Brain pericyte (primary cell): ENCODE measurements at places on chromosomes 12 and 14.

DNA sequence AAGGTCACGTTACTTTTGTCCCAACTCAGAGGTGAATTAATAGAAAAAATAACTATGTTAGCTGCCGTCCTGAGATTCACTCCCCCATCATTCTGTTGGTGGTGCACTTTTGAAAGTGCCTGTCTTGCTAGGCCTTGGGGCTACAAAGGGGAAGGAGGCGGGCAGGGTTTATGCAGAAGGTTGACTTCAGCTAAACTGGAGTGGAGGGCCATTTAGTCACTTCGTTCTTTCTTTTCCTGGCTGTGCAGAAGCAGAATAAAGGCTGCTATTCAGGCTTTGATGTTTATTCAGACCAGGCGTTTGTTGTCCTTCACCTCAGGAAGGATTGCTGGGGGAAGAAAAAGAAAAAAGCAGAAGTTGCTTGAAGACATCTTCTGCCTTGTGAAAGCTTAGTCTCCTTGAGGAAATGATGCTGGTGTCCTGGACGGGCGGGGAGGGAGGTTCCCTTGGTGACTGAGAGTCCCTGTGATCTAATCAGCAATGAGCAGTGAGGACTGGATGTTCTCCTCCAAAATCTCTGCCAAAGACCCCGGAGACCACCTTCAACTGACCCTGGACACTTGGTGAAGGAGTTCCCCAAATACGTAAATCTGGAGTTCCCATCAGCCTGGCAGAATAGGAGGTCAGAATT lies 4.0 kb downstream of the GLT1D1 start:
- no peak for DNase-seq

DNA sequence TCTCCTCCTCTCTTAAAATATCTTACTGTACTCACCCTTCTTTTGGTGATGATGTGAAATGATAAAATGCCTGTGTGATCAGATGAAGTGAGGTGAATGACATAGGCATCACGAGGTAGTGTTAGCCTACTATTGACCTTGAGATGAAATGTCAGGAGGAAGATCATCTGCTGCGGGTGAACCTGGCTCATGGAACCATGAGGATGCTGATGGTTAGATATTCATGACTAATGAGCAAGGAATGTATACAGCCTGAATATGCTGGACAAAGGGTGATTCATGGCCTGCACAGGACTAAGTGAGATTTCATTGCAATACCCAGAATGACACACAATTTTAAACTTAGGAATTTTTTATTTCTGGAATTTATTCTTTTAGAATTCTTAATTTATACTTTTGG lies 89.6 kb downstream of the DAAM1 start:
- peak; percentile 22 for DNase-seq

GRCh38 chr14:100092832-100093231 lies 27.6 kb downstream of the EVL start:
- no peak for DNase-seq

DNA sequence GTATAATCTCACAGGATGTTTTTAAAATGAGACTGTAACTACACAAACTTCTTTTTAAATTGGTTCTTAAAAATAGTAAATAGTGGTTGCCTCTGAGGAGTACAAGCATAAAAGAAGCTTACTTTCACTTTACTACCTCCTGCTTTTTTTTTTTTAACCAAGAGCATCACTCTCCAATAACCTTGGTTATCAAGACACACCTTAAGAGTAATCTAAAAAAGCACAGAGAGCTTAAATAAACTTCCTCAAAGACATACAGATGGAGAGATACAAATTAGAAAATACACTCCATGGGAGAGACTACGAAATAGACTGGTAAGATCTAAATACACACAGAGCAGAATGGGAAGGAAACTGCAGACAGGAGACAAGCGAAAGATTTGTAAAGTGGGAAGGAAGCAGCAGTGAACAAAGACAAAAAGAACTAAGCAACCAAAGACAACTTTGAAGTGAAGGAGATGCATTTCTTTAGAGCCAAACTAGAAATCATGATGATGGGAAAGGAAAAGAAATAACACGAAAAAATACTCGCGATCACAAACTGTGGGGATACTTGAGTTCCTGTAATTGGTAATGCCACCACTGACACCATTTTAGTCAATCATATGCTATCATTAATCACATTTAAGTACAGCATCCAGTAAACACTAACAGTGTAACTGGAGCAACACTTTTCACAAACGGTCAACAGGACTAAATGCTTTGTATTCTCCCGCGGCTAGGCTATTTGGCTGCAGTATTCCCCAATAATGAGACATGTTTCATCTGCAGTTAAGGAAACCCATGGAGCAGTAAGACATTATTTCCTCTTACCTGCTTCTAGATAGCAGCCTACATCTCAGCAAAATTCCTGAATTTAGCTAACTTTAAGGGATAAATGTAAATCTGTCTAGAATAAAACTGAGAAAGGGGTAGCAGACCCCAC lies 8.2 kb downstream of the SINHCAF start:
- no peak for DNase-seq

DNA sequence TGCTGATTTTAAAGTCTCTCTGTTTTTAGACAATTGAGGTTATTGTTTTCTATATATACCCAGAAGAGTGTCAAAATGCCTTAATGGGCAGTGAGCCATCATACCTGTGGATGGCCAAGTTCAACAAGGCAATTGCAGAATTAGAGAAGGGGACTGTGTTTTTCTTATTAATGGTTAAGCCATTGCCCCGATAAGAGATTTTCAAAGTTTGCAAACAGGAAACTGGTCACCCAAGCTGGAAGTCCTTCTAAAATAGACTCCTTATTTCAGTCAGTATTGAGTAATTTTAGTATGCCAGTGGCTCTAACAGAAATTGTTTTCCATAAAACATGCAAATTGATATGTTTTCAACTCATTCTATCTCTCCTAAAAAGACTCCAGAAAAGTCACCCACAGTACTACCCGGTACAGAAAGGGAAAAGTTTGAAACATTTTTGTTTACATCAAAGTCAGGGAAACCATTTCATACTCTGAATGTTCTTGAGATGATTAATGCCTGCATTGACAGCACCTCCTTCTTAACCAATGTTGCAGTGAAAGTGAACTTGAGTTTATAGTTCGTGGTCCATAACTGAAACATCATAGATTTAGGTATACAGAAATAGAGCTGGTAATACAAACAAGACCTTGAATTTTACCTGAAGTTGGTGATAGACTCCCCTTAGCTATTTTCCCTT lies 191.1 kb downstream of the TMX1 start:
- DNase-seq, result no peak

GRCh38 chr14:38410442-38410841 lies 154.5 kb upstream of the CLEC14A start:
- DNase-seq, result no peak

GRCh38 chr14:45990252-45990651 lies 661.3 kb downstream of the RPL10L start:
- DNase-seq, result no peak

GRCh38 chr12:97466000-97466399 lies 3.4 kb downstream of the RMST start:
- DNase-seq, result no peak

DNA sequence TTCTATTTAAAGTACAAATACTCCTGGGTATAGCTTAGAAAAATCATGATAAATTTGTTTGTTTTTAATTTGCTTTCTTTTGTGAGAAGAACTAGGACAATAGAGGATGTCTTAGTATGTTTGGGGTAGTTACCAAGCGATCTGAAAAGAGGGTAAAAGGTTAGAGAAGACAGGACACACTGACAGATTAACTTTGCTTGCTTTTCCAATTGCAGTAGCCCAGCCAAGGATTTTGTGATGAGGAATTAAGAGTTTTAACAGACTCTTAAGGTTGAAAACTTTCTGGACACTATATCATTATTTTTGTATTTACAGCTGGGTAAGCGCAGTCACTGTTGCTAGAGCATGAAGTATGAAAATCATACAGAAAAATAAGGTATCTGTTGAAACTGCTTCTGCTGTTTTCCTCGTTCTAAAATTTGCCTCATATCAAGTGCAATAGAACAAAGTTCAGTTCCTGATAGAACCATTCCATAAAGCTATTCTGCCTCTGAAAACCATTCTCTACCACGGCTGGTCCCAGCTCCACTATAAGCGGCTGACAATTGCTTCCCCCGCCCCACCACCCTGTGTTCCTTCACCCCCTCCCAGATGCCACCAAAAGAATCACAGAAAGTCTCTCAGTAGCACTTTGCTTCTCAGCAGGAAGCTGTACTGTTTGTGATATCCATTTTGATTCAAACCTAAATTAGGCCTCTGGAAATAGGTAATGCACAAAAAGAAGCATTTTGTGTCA lies 413.4 kb downstream of the BCAT1 start:
- DNase-seq, result no peak

- no peak for DNase-seq
These were observed 222.1 kb downstream of the C12orf50 start for GRCh38 chr12:87807086-87807485.

- no peak for DNase-seq
These were observed 27.1 kb downstream of the SLC38A4 start for GRCh38 chr12:46798648-46799047.

DNA sequence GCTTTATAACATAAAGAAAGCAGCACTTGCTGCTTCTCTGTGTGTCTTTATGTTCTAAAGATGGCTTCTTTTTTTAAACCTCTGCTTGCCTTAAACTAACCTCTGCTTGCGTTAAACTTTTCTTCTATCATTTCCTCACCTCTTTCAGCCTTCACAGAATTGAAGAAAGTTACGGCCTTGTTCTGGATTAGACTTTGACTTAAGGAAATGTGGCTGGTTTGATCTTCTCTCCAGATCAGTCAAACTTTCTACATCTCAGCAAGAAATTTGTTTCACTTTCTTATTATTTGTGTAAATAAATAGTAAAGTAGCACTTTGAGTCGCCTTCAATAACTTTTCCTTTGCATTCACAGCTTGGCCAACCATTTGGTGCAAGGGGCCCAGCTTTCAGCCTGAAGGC lies 64.2 kb downstream of the CMAS start:
- DNase-seq, result no peak

- no peak for DNase-seq
These were observed 21.5 kb downstream of the SPTB start for GRCh38 chr14:64857979-64858744.

DNA sequence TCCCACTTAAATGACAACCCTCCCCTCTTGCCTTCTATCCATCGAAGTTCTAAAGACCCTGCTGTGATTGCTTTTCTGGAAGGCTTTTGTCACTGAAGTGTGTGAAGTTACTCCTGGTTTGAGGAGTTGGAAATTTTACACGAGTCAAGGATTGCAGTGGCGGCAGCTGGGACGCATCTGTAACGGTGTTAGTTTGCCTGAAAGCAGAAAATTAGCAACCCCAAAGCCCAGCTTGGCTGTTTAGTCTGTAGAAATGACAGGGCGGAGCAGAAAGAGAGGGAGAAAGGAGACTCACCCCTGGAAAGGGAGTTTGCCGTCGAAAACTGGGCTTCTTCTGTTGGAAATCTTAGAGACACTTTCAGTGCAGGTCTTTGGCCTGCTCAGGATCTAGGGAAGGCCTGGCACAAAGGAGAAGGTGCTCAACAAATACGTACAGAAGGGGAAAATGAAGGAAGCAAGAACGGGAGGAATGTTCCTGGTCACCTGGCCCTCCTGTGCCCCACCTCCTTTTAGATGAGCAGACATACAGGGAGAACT lies 931 bp upstream of the MYF5 start:
- DNase-seq, result no peak

GRCh38 chr14:88929656-88930436 lies 105.4 kb downstream of the TTC8 start:
- no peak for DNase-seq

GRCh38 chr14:38716926-38717325 lies 386.1 kb downstream of the SEC23A start:
- no peak for DNase-seq

- DNase-seq, result no peak
These were observed 91.8 kb downstream of the PLXNC1 start for GRCh38 chr12:94240171-94240570.

DNA sequence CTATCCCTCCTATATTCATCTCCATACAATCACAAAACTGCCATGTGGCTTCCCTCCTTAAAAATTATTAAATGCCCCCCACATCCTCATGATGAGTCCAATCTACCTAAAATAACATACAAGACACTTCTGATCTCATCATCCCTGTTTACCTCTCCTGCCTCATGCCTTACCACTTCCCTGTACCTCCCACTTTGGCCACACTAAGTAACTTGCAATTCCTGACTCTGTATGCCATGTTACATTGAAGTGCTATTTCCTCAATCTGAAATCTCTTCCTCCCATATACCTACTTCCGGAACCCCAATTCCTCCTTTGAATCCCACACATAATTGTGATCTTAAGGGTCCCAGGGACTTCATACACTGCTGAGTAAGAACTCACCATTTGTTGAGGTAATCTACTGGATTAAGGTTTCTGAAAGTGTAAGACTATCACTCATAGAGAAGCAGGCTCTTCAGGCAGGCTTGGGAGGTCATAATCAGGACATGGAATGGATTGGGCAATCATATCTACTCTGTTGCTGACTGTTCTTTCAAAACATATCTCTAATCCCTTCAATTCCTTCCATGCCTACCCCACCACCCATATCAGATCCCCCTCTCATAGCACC lies 117.6 kb upstream of the PLEKHG7 start:
- DNase-seq, result no peak

GRCh38 chr14:99155173-99156089 lies 116.6 kb downstream of the BCL11B start:
- no peak for DNase-seq

DNA sequence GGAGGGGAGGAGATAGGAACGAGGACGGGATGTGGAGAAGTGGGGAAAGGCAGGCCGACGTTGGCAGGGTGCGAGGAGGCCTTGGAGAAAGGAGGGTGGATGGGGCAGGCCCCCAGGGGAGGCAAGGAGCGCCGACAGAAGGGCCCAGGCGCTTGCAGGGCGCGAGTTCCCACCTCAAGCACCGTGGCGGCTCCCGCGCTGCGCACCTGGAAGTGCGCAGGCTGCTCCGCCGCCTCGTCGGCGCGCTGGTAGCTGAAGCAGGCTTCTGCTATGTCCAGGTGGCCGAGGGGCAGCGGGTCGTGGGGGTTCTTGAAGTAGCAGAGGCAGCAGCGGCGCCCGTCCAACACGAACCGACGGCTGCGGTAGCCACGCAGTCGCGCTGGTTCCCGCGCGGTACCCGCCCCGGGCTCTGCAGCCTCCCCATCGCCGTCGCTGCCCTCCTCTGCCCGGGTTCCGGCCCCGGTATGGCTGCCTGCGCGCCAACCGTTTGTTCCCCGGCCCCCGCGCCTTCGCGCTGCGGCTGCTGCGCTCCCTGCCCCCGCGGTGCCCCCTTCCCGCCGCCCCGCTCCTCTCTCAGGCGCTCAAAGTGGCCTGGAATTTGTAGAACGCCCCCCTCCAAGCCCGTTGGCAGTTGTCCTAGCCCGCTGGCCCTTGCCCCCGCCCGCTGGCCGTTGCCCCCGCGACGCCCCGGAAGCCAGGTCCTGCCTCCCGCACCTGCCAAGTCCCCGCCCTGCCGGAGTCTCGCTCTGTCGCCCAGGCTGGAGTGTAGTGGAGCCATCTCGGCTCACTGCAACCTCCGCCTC lies 1.1 kb upstream of the ACTR6 start:
- no peak for DNase-seq
